ENCODE measurements at places on chromosomes 12 and 14. TPM values are rescaled to one million over a fixed set of nuclear protein-coding genes. Genes with fewer than 3 reads are reported as not detected.

- peaks cover 40% of the 10 kb centered on the region for H3K27me3 ChIP-seq
- peaks cover 38% of the 10 kb centered on the region for H3K4me1 ChIP-seq
- no peaks in the 10 kb centered on the region for H3K36me3 ChIP-seq
These were observed at the start of gene AKT1 for GRCh38 chr14:104794993-104795780. Gene AKT1, minus strand, starts transcription at chr14:104795748. Its CDS starts 3,105 bp downstream, at chr14:104792643.

GRCh38 chr12:131340616-131341210 is 370.2 kb upstream of the SFSWAP start:
- no peaks in the 10 kb centered on the region for H3K36me3 ChIP-seq
- no peak overlapping the region for H3K27ac ChIP-seq
- H3K4me1 ChIP-seq, result peaks cover 10% of the 10 kb centered on the region
- DNase-seq, result no peak
- no peaks in the 10 kb centered on the region for H3K27me3 ChIP-seq

DNA sequence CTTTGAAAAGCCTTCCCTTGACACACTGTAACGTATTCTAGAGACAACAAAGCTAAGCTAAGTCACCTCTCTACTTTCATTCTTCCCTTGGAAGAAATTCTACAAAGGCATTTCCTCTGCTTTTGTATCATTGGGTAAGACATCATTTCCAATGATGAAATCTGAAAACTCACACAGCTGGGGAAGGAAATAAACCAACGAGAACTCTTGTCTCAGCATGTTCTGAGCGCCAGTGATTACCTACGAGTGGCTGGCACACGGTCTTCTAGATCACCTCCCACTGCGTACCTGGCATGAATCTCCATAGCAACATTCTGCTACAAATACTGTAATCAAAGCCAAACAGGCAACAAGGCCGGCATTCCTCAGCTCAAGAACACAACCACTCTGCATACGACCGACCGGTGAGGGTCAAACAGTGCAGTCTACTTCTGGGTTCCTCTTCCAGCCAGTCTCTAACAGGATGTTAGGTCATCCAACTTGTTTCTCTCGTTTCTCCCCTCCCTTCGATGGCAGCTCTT is 7.6 kb downstream of the VPS37B start:
- peak overlapping the region; percentile 41 for H3K4me3 ChIP-seq
- H3K4me1 ChIP-seq, result peaks cover 72% of the 10 kb centered on the region
- H3K27me3 ChIP-seq, result no peaks in the 10 kb centered on the region
- H3K27ac ChIP-seq, result peak overlapping the region; percentile 79
- H3K36me3 ChIP-seq, result no peaks in the 10 kb centered on the region

- no peaks in the 10 kb centered on the region for H3K36me3 ChIP-seq
- no peaks in the 10 kb centered on the region for H3K4me1 ChIP-seq
- H3K27me3 ChIP-seq, result no peaks in the 10 kb centered on the region
- no peak overlapping the region for H3K27ac ChIP-seq
These were observed 4.3 kb downstream of the MFAP5 start for GRCh38 chr12:8658346-8658745.

- H3K36me3 ChIP-seq, result no peaks in the 10 kb centered on the region
- no peak overlapping the region for H3K4me3 ChIP-seq
- DNase-seq, result no peak
These were observed 37.7 kb downstream of the BEST3 start for GRCh38 chr12:69661386-69661785.

DNA sequence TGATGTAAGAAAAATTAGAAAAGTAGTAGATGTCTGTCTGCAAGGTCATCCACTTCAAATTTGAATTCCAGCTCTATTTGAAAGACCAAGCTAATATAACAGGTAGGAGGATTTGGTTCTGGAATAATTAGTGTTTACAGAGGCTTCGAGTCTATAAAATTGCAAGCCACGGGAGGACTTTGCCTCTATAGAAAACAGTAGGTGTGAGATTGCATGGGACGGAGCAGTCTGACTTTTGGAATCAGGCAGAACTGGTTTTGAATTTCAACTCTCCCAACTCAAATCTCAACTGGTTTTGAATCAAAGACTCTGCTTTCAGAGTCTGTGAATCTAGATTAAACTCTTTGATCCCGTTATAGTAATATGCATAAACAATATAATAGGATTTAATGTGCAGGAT is 82.4 kb downstream of the PIK3C2G start:
- no peak for DNase-seq
- no peak overlapping the region for H3K4me3 ChIP-seq
- no peaks in the 10 kb centered on the region for H3K27me3 ChIP-seq
- no peaks in the 10 kb centered on the region for H3K4me1 ChIP-seq
- H3K27ac ChIP-seq, result no peak overlapping the region
- no peaks in the 10 kb centered on the region for H3K36me3 ChIP-seq

- no peaks in the 10 kb centered on the region for H3K27me3 ChIP-seq
- H3K4me3 ChIP-seq, result no peak overlapping the region
- no peaks in the 10 kb centered on the region for H3K4me1 ChIP-seq
- no peaks in the 10 kb centered on the region for H3K36me3 ChIP-seq
These were observed 13.1 kb upstream of the ANKS1B start for GRCh38 chr12:99997806-99998205.

- peaks cover 23% of the 10 kb centered on the region for H3K4me1 ChIP-seq
- DNase-seq, result peak; percentile 26
- peak overlapping the region; percentile 24 for H3K27ac ChIP-seq
These were observed 18.8 kb downstream of the SOCS2 start for GRCh38 chr12:93591137-93591868.

- H3K27me3 ChIP-seq, result peaks cover 4% of the 10 kb centered on the region
- no peak for DNase-seq
- no peaks in the 10 kb centered on the region for H3K36me3 ChIP-seq
- H3K27ac ChIP-seq, result no peak overlapping the region
- no peak overlapping the region for H3K4me3 ChIP-seq
These were observed 400.7 kb downstream of the DAD1 start for GRCh38 chr14:22188318-22188717.

DNA sequence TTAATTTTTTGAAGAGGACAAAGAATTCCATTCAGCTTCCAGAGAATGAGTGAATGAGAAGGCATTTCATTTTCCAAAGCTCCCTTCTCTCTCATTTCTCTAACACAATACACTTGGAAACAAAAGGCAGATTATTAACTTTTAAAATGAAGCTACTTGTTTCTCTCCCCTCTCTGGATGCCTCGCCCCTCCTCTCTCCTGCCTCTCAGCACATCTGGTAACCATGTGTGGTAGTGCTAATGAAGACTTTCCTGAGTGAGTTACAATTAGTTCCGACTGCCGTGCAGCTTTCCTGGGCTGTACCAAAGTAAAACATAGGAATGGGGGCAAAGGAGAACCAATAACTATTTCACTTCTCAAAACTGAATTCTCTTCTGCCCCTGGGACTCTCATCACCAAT is 84.7 kb upstream of the SOX5 start:
- DNase-seq, result no peak
- H3K4me3 ChIP-seq, result no peak overlapping the region
- H3K27me3 ChIP-seq, result no peaks in the 10 kb centered on the region
- peaks cover 8% of the 10 kb centered on the region for H3K36me3 ChIP-seq

- H3K27ac ChIP-seq, result no peak overlapping the region
- no peak overlapping the region for H3K4me3 ChIP-seq
- peaks cover 13% of the 10 kb centered on the region for H3K27me3 ChIP-seq
- no peaks in the 10 kb centered on the region for H3K36me3 ChIP-seq
- H3K4me1 ChIP-seq, result peaks cover 6% of the 10 kb centered on the region
These were observed 5.4 kb downstream of the ANKRD13A start for GRCh38 chr12:110004598-110004997.

DNA sequence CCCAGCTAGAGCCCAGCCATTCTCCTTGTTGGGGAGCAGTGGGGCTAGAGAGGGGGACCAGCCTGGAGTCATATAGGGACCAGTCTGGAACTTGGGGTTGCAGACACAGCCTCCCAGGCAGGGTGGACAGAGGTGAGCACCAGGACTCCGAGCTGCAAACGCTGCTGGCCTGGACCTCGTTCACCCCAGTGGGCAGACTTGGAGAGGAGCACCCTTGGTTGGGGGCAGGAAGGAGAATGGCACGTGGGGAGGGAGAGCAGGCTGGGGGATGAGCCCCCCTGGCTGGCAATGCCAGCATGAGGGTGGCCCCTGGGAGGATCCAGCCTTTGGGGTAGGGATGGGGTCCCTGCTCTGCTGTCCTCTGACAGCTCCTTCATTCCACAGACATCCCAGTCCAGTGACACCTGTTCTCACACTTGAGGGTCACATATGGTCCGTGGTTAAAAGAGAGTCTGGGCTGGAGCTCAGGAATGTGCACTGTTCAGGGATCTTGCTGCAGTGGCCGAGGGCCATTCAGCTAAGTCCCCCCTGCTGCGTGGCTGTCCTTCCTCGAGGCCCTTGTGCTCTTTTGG is 2.8 kb downstream of the LBHD2 start:
- H3K4me1 ChIP-seq, result no peaks in the 10 kb centered on the region
- peaks cover 20% of the 10 kb centered on the region for H3K27me3 ChIP-seq
- no peak overlapping the region for H3K4me3 ChIP-seq

- DNase-seq, result no peak
- peak overlapping the region; percentile 94 for H3K27ac ChIP-seq
- H3K27me3 ChIP-seq, result no peaks in the 10 kb centered on the region
- no peaks in the 10 kb centered on the region for H3K36me3 ChIP-seq
- peaks cover 12% of the 10 kb centered on the region for H3K4me1 ChIP-seq
These were observed 65.1 kb downstream of the PPP1R36 start for GRCh38 chr14:64614805-64615391.

GRCh38 chr12:18824287-18824686 is 86.4 kb downstream of the CAPZA3 start:
- no peak overlapping the region for H3K27ac ChIP-seq
- peaks cover 5% of the 10 kb centered on the region for H3K36me3 ChIP-seq
- no peaks in the 10 kb centered on the region for H3K27me3 ChIP-seq
- H3K4me3 ChIP-seq, result no peak overlapping the region

DNA sequence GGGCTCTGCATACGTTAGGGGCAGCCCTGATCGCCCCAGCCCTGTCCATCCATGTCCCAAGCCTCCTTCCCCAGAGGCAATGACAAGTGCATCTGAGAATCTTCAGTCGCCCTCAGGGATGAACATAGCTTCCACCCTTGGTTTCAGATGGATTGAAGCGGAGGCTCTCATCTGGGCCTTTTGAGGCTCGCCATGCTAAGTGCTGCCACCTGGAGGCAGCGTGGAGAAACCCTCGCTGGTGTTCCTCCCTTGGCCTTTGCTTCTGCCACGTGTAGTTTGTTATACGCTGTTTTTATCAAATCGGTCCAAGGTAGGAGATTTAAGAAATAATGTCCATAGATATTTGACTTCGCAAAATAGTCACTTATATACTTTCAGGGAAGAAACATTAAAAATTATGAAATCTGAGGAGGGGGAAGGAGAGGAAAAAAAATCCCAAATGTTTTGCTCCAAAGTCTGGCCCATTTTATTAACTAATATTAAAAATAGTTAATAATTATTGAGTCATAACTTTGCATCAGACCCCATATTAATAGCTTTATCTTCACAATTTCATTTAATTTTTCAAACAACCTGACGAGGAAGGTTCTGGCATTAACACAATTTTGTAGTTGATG is 28.8 kb upstream of the LRRC10 start:
- no peaks in the 10 kb centered on the region for H3K4me1 ChIP-seq
- peak; percentile 66 for DNase-seq
- H3K4me3 ChIP-seq, result no peak overlapping the region
- H3K36me3 ChIP-seq, result no peaks in the 10 kb centered on the region

- no peak overlapping the region for H3K27ac ChIP-seq
- no peak for DNase-seq
- no peaks in the 10 kb centered on the region for H3K4me1 ChIP-seq
- H3K36me3 ChIP-seq, result no peaks in the 10 kb centered on the region
- H3K27me3 ChIP-seq, result no peaks in the 10 kb centered on the region
These were observed 205.2 kb downstream of the KLHL28 start for GRCh38 chr14:44756554-44756953.

GRCh38 chr12:105983622-105984320 is 155.0 kb downstream of the NUAK1 start:
- H3K27me3 ChIP-seq, result no peaks in the 10 kb centered on the region
- H3K27ac ChIP-seq, result no peak overlapping the region
- H3K36me3 ChIP-seq, result no peaks in the 10 kb centered on the region
- no peak overlapping the region for H3K4me3 ChIP-seq
- H3K4me1 ChIP-seq, result peaks cover 46% of the 10 kb centered on the region

DNA sequence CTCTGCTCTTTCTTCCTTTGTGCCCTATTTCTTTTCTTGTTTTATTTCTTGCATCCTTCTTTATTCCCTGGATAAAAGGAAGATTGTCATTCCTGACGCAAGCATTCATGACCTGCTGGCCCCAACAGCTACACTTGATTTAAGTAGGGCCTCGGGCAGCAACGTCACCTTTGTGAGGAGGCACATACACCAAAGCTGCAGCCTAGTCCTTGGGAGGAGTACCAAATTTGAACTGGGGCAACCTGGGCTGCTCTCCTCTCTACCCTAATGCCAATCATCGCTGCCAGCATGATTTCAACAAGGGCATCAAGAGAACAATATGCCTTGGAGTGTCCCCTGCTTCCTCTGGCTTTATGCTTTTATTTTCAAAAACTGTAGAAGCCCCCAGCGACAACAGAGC is 76.4 kb downstream of the C12orf50 start:
- DNase-seq, result peak; percentile 15
- H3K27me3 ChIP-seq, result no peaks in the 10 kb centered on the region
- peak overlapping the region; percentile 6 for H3K27ac ChIP-seq
- H3K4me1 ChIP-seq, result peaks cover 20% of the 10 kb centered on the region

DNAJC22 gene
- total RNA-seq, result 0.35 TPM

C1R gene
- total RNA-seq, result 4.0 TPM

AKAP5 gene
- 1.3 TPM for total RNA-seq

GPR68 gene
- total RNA-seq, result 0.14 TPM

COL2A1 gene
- 386 TPM for total RNA-seq

CNTN1 gene
- total RNA-seq, result 0.77 TPM

TAS2R50 gene
- total RNA-seq, result 1.0 TPM

LALBA gene
- not detected for total RNA-seq
